IPS DF 19.7 (cell line): ENCODE measurements at places on chromosomes 2 and 18.

DNA sequence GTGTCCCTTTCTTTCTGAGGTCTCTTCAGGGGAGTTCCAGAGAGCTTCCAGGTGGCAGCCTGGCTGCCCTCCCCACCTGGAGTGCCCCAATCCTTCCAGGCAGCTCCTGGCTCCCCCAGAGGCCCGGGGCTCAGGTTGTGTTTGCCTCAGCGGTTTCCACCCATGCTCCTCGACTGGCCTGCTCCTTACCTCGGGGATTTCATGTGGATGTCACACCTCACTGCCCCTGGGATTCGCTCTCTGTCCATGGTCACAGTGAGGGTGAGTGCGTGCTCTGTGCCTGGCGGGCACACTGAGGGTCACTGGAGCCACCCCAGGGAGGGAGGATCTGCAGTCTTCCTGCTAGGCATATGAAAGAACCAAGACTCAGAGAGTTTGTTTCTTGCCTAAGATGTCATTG, 2.1 kb upstream of the TOGARAM2 start:
- no peak for DNase-seq

- no peak for DNase-seq
Measured at GRCh38 chr18:23313379-23313778, 139.7 kb upstream of the RIOK3 start.

DNA sequence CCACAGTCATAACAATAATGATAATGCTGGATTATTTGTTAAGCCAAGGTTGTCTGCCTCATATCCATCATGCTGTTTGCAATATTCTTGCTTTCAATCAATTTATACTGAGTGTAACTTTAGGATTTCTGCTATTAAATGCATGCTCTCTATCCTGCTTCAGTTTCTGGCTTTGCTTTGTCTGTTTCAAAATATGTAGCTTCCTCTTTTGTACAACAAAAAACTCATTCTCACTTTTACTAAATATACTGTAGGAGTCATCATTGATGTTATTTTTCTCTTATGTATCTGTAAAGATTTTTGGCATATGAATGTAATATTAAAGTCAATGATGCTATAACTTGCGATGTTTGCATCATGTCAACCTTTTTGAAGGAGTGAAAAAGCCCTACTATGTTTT, 149.3 kb downstream of the GPD2 start:
- DNase-seq, result no peak

DNA sequence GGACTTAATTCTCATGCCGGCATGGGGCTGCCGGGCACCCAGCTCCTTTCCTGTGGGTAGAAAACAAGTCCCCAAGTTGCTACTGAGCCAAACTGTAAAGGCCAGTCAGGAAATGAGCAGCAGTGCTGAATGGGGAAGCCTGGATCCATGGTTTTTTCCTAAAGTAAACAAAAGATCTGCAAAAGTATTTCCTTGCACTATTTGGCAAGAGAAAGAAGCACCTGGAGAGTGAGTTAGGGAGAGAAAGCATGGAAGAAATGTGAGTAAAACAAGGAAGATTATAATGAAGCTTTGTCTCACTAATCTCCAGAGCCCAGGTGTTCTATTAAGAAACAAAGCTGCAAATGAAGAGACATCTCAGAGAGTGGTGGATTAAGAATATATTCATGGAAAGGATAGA, 117.6 kb downstream of the METTL8 start:
- peak; percentile 91 for DNase-seq

DNA sequence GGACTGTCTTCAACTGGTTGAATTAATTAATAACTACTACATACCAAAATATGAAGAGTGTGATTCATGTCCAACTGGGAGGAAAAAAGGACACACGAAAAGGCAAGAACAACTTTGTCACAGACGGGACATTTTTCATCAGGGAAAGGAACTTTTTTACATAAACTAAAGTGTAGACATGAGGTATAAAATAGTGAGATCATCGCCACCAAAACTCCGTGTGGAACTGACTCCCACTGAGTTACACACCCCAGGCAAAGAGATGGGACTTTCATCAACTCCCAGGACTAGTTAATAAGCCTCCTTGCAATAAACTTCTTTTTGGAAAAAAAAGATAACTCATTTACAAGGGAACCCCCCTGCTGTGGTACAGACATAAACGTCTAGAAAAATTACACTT, 12.9 kb upstream of the NMI start:
- DNase-seq, result no peak

- DNase-seq, result no peak
Measured at GRCh38 chr18:44067186-44067585, 613.5 kb upstream of the SETBP1 start.

- no peak for DNase-seq
Measured at GRCh38 chr18:22558945-22559385, 141.2 kb upstream of the CTAGE1 start.

DNA sequence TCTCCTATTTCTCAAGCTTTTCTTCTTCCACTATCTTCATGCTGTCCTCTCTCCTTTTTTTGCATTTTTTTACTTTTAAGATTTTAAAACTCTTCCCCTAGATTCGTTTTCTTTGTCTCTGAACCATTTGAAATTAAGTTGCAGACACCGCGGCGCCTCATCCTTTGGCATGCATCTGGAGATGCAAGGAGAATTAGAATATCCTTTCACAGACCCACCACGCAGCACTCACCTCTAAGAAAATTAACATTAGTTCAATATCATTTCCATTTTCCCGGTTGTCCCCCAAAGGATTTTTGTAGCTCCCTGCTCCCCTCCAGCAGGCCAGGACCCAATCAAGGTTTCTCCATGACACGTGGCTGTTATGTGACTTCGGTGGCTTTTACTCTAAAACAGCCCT, 88.8 kb downstream of the C1QL2 start:
- DNase-seq, result no peak

DNA sequence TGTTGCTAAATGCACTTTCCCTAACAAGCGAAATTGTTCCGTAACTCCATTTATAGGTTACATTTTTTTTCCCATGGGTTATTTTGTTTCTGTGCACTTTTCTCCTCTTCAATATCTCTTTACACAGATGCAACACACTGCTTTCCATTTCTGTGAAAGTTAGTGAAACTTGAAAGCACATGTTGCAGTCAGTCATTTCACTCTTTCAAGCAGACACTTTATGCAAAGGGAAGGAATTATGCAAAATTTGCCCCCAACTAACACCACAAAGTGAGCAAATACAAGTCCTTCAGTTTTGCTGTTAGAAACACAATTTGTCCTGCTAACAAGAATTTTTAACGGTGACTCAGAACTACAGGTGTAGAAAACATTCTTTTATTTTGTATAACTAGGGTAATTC, 124.8 kb downstream of the PTH2R start:
- no peak for DNase-seq
